GM06990 (cell line): ENCODE measurements at places on chromosomes 2 and 18.
A peak's percentile ranks its signal among the peaks of the same experiment; 100 is the strongest.

DNA sequence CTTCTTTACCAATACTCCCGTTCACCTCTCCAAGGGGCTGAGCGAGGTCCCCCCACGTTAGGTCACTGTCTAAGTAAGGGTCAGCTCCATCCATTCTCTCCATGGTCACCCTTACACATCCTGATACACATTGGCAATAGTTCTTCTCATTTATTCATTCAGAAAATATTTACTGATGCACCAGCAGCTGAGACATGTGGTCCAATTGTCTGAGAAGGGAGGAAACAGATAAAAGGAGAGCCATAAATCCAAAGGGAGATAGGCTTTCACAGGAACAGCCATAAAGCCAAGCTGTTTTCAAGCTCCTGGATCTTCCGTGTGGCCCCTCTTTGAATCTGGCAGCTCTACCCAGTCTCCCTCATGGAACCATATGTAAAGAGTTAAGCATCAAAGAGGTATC, 121.2 kb downstream of the TXNL1 start:
- DNase-seq = no peak

GRCh38 chr18:56532176-56532840, 106.1 kb downstream of the TXNL1 start:
- DNase-seq = peak; percentile 56

DNA sequence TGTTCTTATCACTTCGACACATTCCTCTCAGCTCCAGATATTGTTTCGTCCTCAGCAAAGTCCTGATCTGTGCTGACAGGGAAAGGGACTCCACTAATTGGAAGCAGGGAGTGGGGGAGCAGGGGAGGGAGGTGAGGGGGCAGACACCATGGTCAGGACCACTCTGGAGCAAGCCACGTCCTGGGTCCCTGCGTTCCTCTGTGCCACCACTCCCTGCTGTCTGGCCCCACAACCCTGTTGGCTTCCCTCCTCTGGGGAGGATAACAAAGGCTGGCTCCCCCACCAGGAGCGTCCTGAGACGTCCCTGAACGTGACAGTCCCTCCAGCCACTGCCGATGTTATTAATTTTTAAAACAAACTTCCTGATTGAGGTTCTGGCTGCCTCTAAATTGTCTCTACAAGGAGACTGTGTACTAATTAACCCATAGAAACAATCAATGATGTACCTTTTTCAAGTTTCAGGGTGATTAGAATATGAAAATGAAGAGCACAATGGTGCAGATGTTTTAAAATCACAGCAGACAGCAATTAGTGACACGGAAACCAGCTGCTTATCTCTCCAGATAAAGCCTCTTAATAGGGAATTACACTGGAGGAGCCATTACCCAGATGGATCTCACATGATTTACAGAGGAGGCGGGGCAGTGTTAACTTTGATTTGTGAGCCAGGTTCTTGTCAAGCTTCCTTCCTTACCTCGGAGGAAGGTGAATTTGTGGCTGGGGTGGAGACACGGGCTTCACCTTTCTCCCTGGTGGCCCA, 257.5 kb downstream of the SETBP1 start:
- DNase-seq = no peak

DNA sequence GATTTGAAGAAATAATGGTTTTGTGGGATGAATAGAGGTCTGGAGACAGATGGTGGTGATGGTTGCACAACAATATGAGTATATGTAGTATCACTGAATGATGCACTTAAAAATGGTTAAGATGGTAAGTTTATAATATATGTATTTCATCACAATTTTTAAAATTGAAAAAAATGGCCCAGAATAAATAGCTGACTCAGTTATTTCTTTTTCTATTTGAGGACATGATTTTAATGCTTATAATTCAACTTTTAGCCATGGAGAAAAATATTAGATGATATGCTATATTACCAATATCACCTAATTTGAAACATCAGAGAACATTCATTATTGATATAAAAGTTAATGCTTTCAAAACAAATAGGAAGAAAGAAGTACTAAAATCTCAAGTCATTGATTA, 339.8 kb upstream of the LINC00305 start:
- DNase-seq = no peak

DNA sequence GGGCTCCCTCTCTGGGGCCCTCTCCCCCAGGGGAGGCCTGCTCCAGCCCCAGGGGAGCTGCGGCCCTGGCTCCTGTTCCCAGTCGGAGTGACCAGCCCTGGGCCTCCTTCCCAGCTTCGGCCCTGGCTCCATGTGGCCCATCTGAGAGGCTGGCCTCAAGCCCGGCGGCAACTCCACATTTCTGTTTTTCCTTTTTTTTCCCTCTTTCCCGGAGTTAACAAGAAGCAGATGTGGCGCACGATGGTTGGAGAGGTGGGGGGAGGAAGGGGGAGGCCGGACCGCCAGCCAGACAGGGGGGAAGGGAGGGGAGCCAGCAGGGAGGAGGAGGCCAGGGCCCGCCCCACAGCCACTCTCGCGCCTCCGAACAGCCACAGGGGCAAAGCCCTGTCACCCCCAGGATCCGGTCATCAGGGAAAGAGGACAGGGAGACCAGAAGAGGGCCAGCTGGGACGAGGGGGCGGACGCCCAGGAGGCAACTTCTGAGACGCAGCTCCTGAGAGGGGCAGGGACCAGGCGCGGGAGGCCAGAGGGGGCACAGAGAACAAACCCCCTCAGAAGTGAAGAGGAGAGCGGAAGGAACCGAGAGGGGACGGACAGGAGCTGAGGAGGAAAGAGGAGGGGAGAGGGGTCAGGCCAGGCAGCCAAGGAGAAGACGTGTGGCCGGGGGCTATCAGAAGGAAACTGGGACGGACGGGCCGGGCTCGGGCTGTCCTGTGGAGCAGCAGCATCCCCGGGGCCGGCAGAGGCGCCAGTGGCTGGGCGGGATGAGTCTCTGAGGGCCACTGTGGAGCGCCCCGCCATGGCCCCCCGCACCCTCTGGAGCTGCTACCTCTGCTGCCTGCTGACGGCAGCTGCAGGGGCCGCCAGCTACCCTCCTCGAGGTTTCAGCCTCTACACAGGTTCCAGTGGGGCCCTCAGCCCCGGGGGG, at the start of gene EMILIN1:
EMILIN1 (plus strand) TSS at position 349 of the 928 bp plus-strand sequence; CDS start at position 800, 451 bp downstream.
- DNase-seq = no peak

DNA sequence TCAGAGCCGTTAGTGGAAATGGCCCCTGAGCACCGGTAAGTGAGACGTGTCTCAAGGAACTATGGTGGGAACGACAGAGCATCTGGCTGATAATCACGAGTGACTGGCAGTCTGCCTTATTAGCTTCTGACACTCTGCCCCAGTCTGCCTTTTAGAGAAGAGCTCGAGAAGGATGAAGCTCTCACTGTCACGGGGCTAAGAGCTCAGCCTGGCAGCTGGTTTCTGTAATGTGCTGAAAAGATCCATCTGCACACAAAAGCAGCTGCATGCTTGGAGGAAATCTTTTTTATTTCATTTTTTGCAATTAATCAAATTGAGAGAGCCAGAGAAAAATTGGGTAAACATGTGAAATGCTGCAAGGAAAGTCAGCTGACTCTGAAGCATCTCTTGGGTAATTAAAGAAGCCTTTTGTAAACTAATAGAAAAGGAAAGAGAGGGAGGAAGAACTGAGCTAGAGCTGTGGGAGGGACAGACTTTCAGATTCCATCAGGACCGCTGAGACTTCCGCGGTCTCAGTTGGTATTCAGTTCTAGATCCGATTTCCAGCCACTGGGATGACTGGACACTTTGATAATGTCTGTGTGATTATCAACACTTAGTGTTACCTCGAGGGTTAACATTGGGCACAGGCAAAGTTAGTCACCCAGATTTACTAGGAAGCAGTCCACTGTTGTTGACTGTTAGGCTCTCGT, 24.4 kb downstream of the MBP start:
- peak; percentile 37 for DNase-seq

- no peak for DNase-seq
Measured at GRCh38 chr2:136452528-136452927, 312.8 kb upstream of the THSD7B start.

DNA sequence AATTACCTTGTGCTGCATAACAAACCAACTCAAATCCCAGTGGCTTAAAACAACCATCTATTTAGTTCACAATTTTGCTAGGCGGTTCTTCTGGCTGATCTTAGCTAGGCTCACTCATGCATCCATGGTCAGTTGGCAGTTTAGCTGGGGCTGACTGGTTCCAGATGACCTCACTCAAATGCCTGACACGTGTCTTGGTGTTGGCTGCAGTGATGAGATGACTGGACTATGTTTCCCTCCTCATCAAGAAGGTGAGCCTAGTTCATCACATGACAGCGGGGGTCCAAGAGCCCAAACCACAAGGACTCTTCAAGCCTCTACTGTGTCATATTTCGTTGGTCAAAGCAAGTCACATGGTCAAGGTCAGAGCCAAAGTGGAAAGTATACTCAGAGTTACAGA, 42.7 kb upstream of the ACTR3 start:
- DNase-seq = no peak

GRCh38 chr2:52852006-52852405, 915.6 kb upstream of the CHAC2 start:
- no peak for DNase-seq

GRCh38 chr2:34627003-34627402, 1027.9 kb upstream of the FAM98A start:
- no peak for DNase-seq

DNA sequence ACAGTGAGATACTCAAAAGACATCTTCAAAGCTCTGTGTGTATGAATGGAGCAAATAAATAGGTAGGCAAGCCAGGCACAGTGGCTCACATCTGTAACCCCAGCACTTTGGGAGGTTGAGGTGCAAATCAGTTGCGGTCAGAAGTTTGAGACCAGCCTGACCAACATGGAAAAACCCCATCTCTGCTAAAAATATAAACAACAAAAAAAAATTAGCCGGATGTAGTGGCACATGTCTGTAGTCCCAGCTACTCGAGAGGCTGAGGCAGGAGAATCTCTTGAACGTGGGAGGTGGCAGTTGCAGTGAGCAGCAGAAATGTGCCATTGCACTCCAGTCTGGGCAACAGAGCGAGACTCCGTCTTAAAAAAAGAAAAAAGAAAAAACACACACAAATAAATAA, 945.1 kb upstream of the PIK3C3 start:
- DNase-seq = no peak

- no peak for DNase-seq
Measured at GRCh38 chr18:33836564-33836963, 258.5 kb downstream of the ASXL3 start.

- DNase-seq = no peak
Measured at GRCh38 chr2:186605041-186605440, 15.2 kb downstream of the ITGAV start.

GRCh38 chr2:163453920-163454319, 281.9 kb downstream of the FIGN start:
- no peak for DNase-seq

DNA sequence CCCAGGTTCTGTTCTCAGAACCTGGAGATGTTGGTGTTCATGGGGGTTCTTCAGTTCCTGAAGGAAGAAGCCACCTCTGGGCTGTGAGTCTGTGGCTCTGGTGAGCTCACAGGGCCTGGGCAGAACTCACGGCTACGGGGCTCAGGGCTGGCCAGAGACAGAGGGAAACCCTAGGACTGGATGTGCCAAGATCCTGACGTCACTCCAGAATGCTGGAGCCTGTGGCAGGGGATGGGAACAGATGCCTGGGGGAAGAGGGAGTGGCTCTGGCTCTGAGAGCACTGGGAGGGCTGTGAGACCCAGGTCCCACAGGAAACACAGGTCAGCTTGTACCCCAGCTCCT, at the start of gene OTOF:
OTOF (minus strand) TSS at position 214 of the 343 bp plus-strand sequence.
- DNase-seq = no peak

GRCh38 chr2:151567006-151567405, 157.3 kb downstream of the RIF1 start:
- no peak for DNase-seq
